Stimulated activated CD4-positive, alpha-beta T cell treated with anti-CD3 and anti-CD28 coated beads, TNF-alpha, amount 100 ng/mL, for 48 hours (primary cell): ENCODE measurements at places on chromosomes 7 and 10.

GRCh38 chr7:37462138-37462537, 13.5 kb upstream of the ELMO1 start:
- DNase-seq, result no peak

- DNase-seq, result no peak
Measured at GRCh38 chr7:763762-764161, 36.7 kb upstream of the PRKAR1B start.

GRCh38 chr7:69817841-69818635, 219.8 kb downstream of the AUTS2 start:
- DNase-seq, result no peak

DNA sequence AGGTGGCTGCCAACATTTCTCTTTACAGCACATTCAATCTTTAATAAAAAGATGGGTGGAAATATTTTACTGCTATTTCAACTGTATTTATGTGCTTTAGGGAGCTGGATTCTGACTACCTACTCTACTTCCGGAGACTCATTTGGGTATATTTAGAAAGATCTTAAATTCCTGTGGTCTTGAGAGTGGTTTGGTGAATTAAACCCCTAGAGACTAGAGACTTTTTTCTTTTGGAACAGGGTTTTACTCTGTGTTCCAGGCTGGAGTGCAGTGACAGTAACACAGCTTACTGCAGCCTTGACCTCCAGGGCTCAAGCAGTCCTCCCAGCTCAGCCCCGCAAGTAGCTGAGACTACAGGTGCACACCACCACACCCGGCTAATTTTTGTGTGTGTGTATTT, 79.0 kb upstream of the HABP2 start:
- DNase-seq, result no peak

- DNase-seq, result no peak
Measured at GRCh38 chr10:128843972-128844371, 623.1 kb upstream of the MGMT start.

GRCh38 chr10:97744405-97745035, 7.6 kb downstream of the ZFYVE27 start:
- no peak for DNase-seq

DNA sequence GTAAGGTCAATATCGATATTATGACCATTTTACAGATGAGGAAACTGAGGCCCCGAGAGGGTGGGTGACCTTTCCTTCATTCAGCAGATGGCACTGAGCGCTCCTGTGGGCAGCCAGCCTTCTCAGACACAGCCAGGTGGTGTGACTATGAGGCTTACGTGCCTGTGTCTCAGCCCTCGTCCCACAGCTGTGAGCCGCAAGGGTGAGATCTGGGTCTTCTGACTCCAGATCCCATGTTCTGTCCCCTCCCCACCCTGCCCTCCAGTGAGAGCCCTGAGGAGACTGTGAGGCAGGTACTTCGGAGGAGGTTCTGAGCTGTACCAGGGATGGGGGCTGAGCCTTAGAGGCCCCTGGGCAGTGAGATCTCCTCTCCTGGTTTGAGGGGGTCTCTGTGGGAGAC, 613.8 kb upstream of the FOXK1 start:
- no peak for DNase-seq

DNA sequence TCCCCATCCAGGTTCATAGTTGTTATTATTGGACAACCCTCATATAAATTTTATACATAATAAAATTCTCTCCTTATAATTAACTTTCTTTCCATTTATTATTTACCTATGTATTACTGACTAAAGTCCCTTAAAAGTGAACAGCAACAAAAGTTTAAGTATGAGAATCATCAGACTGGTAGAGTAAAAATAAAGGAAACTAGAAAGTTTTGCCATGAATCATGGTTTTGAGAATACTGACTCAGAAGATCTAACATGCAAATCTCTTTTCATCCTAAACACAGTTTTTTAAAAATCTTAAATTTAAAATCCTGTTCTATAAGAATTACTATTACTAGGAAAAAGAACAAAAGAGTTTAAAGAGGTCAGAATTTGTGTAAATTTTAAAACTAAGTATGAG, 32.1 kb downstream of the HERC4 start:
- no peak for DNase-seq

DNA sequence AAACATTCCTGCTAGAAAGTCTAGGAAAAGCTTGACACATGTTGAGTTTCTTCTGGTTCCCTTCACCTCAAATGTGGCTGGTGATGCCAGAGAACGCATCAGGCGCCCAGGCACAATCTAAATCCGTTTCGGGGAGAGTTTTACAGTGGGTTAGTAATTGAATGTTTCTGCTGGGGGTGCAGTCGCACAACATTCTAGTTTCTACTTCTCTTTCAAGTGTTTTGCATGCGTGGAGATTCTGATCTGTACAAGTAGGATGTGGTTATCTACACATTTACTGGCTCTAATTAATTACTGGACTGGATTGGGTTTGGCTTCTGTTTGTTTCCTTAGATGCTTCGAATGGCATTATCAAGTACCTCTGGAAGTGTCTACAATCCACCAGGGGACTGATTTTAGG, 173.8 kb downstream of the TMEM26 start:
- DNase-seq, result no peak

DNA sequence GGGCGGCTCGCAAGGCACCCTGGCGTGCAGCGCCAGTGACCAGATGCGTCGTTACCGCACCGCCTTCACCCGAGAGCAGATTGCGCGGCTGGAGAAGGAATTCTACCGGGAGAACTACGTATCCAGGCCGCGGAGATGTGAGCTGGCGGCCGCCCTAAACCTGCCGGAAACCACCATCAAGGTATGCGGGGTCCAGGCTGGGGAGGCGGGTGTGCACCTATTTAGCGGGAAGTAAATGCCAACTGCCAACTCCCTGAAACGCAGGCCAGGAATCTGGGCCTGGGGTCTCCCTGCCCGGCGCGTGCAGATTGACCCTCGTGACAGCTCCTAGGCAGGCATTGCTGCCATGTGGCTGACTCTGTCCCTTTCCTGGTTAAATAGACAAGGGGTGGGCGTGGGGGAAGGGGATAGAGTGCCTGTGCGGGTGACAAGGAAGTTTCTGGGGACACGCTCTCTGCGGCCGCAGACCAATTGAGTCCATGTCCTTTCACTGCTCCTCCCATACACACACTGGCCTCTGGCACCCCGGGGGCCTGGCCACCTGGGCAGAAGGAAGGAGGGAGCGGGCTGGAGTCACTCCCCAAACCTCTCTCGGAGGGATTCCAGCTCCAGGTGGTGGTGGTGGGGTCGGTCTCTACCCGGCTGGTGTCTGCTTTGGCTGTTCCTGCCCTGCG, 2.7 kb downstream of the EVX1 start:
- DNase-seq, result no peak

DNA sequence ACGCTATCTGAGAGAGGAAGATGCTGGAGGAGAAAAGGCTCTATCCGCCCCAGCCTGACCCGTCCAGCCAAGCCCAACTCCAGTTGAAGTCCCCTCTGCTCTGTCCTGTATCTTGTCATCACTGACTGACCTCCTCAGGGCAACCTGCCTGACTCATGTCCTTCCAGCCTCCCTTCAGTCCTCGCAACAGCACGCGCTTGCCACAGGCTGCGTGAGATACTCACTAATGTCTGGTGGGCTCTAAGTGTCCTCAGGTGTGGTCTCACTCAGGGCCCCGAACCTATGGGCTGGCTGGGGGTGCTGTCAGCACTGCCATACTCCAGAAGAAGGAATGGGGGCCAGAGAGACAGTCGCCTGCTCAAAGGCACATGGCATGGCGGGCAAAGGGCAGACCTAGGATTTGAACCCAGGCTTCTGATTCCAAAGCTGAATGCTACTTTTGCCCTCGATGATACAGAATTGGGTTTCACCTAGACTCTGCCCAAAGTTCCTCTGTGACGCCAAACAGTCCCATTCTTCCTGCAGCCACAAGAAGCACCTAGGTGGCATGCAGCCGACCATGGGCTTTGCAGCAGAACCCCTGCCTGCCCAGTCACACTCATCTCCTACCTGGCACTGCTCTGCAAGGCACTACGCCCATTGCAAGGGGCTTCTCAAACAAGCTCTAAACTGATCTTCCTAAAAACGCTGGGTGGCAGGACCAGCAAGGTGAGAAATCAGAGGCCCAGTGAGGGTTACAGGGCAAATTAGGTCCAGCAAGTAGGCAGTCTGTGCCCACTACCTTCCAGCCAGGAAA, 8.5 kb downstream of the FAM53B start:
- DNase-seq, result no peak

- peak; percentile 63 for DNase-seq
Measured at GRCh38 chr7:35537067-35538023, 157.6 kb downstream of the HERPUD2 start.

GRCh38 chr10:66836057-66836456, 89.8 kb upstream of the LRRTM3 start:
- no peak for DNase-seq

DNA sequence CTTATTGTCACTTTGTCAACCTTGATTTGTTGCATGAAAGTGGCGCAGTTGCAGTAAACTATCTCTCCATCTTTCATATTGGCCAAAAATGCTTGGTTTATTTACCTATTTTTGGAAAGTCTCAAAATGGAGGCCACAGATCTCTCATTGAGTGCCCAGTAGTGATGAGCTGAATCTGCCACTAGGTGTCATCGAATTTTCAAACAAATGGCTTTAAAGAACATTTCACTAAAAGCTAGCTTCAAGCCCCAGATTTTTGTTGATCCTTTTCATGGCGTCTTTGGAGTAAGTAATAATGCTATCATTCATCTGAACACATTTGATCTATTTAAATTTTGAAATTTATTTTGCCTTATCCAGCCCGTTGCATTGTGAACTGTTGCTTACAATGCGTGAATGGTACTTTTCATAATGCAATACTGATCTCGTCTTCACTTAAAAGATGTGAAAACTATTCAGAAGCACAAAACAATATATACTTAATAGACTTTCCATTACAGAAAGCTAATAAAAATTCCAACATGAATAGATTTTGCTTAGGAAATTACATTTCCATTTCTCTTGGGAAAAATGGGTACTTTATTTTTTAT, 236.2 kb downstream of the DNAJB9 start:
- DNase-seq, result no peak

- DNase-seq, result no peak
Measured at GRCh38 chr7:139523968-139524815, 707 bp downstream of the CLEC2L start.

- DNase-seq, result no peak
Measured at GRCh38 chr10:5545778-5546710, 21.3 kb downstream of the CALML3 start.

DNA sequence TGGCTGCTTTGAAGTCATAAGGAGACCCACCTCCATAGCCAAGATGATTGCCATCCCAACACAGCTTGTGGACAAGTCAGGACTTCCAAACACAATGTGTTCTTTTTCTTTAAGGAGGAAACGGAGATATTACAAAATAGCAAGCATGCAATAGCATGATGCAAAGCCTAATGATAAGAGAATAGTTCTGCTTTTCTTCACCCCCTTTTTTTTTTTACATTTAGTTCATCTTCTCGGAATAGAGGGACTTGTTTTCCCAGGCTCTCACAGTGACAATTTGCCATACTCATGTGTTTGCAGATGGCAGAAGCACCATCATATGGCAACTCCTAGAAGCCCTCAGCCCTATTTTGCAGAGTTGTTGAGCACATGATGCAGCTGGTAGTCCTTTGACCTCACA, 119.8 kb downstream of the ITGB8 start:
- no peak for DNase-seq
